T-helper 1 cell (primary cell): ENCODE measurements at places on chromosomes 12 and 14.

DNA sequence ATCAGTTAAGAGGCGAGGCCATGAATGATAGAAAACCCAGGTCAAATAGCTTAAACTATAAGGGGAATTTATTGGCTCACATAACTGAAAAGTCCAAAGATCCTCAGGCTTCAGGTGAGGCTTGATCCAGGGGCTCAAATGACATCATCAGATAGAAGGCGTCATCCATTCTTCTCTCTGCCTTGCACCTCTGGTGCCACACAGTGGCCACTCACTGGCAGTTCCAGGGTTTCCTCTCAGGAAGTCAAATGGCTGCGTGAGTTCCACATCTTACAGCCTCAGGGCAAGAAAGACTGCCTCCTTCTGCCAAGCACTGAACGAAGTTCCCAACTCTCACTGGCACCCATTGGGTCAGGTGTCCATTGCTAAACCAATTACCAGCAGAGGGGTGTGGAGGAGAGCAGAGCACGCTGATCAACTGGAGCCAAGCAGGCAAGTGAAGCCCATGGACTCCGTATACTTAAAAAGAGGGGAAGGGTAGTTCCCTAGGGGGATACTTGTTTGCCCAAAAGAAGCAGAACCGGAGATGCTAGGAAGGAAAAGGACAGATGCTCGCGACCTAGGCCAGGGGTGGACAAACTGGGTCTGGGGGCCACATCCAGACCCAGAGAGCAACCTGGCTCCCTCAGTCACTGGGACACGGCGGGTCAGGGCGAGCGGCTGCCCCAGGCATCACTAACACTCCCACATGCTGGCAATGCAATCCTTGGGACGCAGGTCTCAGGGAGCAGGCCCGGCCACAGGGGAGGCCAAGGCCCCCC, 69.3 kb downstream of the SERPINA3 start:
- no peak for DNase-seq

GRCh38 chr12:98280621-98281020, 234.8 kb upstream of the TMPO start:
- no peak for DNase-seq

- DNase-seq: no peak
These were observed 45.0 kb downstream of the KCNA5 start for GRCh38 chr12:5088586-5089264.

DNA sequence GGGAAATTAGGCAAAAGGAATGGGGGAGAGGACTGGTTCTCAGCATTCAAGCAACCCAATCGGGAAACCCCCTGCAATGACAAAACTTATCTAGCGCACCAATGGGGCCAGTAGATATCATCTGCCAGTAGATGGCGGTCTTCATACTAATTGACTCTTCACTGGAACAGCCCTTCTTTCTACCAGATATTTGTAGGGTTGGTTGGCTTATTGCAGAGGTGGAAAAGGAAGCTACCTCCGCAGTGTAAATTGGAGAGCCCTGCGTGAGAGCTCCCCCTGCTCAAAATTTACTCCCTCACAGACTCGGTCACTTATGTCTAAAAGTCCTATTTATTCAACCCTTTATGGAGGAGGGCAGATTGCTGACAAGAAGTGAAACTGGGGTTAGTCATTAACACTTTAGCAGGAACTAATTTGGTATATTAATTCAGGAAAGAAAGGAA, 166.1 kb upstream of the CCND2 start:
- DNase-seq: peak; percentile 63

DNA sequence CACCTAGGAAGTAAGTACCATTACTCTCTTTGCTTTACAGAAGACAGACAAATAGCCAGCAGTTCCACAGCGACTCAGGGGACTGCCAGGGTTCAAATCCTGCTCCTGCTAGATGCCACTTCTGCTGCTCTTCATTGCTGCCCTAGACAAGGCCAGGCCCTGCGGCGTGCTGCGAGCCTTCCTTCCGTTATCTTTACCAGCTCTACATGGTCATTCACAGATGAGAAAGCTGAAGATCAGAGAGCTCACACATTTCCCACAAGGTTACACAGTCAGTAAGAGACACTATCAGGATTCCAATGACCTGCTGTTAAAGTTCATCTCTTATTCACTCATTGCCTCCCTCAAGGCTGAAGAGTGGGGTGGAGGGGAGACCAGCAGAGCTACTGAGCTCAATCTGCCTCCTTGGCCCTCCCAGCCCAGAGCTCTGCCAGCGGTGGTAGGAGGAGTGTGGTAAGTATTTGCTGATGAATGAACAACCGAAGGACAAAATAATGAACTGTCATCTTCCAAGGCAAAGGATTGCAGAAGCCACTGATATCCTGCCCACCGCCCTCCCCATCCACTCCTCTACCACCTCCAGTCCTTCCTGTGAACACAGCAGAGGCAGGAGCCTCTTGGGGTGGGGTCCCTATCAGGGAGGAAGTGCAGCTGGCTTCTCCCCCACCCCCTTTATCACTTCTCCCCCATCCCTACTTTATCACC, 14.6 kb upstream of the HDAC7 start:
- no peak for DNase-seq

GRCh38 chr14:77654001-77654441, 37.6 kb upstream of the SPTLC2 start:
- DNase-seq: no peak
